ENCODE measurements at places on chromosomes 16 and 17. TPM values are rescaled to one million over a fixed set of nuclear protein-coding genes. Genes with fewer than 3 reads are reported as not detected.

XYLT1 gene
- total RNA-seq, result 17.7 TPM

CNGB1 gene
- total RNA-seq, result not detected

CCL22 gene
- not detected for total RNA-seq

ZSCAN10 gene
- 0.12 TPM for total RNA-seq

UTS2R gene
- 0.29 TPM for total RNA-seq

SLC25A39 gene
- total RNA-seq, result 168 TPM

EVI2A gene
- 3.4 TPM for total RNA-seq

SLC38A8 gene
- not detected for total RNA-seq

MT3 gene
- total RNA-seq, result 2.6 TPM

CHST6 gene
- total RNA-seq, result 1.1 TPM

KCNG4 gene
- total RNA-seq, result not detected

PIRT gene
- total RNA-seq, result not detected

SUPT6H gene
- total RNA-seq, result 88.8 TPM

KRTAP4-6 gene
- not detected for total RNA-seq

RNF157 gene
- total RNA-seq, result 13.4 TPM

SRL gene
- total RNA-seq, result 50.9 TPM

ALDH3A1 gene
- 3.6 TPM for total RNA-seq

HP gene
- 4.3 TPM for total RNA-seq

TTYH2 gene
- total RNA-seq, result 35.6 TPM

CHP2 gene
- 0.64 TPM for total RNA-seq

MYH3 gene
- 802 TPM for total RNA-seq

C1QL1 gene
- total RNA-seq, result 1.1 TPM

CES5A gene
- total RNA-seq, result not detected

SULT1A2 gene
- 0.47 TPM for total RNA-seq

NPIPB12 gene
- total RNA-seq, result 18.6 TPM

SOX15 gene
- 1.5 TPM for total RNA-seq

ASIC2 gene
- 4.5 TPM for total RNA-seq

HBM gene
- 135 TPM for total RNA-seq

CACNA1G gene
- total RNA-seq, result 17.1 TPM

MILR1 gene
- total RNA-seq, result 6.5 TPM

KRTAP4-9 gene
- not detected for total RNA-seq

COQ7 gene
- 35.2 TPM for total RNA-seq

SECTM1 gene
- total RNA-seq, result 3.6 TPM

FBXO39 gene
- not detected for total RNA-seq

KRT39 gene
- 0.18 TPM for total RNA-seq

NPIPA8 gene
- 3.1 TPM for total RNA-seq

ZNF469 gene
- total RNA-seq, result 3.4 TPM

RHBDF2 gene
- 12.9 TPM for total RNA-seq

IGSF6 gene
- 7.5 TPM for total RNA-seq

NXPH3 gene
- total RNA-seq, result 0.93 TPM

CHST5 gene
- total RNA-seq, result 0.58 TPM

TPSG1 gene
- not detected for total RNA-seq

SYCE1L gene
- 2.5 TPM for total RNA-seq

GNG13 gene
- total RNA-seq, result not detected

SCARF1 gene
- total RNA-seq, result 19.0 TPM

INTS2 gene
- total RNA-seq, result 15.5 TPM

KRT36 gene
- not detected for total RNA-seq

CSH2 gene
- not detected for total RNA-seq

TBC1D3G gene
- total RNA-seq, result 0.29 TPM

FAM117A gene
- 10.3 TPM for total RNA-seq

TP53TG3 gene
- not detected for total RNA-seq

Data from metanephros (tissue), 2 donors.